ENCODE measurements at places on chromosomes 11 and 22.

DNA sequence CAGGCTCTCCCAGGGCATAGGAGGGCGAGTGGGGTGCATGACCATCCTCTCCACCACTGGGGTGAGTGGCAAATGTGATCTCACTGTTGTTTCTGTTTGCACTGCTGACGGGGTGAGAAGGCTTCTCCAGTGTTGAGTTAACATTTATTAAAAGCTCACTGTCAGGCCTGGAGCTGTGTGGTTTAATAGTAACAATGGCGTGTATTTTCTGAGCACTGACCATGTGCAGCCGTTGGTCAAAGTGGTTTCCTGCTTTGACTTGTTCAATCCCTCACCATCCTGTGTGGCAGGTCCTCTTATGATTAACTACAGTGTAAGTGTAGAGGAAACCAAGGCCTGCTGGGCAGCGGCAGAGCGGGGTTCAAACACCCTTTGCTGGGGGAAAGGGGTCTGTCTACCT, 4.4 kb downstream of the A4GALT start:
- DNase-seq = no peak

DNA sequence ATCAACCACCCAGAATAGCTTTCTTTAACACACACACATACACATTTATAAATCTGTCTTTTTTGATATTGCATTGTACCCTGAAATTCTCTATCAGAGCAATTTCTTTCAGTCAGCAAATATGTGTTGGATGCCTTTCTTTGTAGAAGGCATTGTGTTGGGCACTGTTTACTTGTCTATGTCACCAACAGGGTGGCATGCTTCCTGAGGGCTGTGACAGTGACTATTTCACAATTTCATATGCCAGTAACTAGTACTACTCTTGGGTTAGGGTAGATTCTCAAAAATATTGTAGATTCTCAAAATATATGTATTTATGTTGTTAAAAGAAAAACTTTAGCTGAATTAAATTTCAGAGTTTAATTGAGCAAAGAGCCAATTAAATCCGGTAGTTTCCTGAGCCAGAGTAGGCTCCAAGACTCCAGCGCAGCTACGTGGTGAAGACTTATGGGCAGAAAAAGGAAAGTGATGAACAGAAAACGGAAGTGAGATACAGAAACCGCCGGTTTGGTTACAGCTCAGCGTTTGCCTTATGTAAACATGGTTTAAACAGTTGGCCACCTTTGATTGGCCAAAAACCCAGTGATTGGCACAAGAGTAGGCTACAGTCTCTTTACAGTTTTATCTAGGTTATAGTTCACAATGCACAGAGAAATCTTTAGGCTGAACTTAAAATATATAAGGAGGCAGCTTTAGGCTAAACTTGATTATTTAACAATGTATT, 723.3 kb downstream of the NTM start:
- DNase-seq = no peak

GRCh38 chr11:106770489-106771085, 247.7 kb downstream of the GUCY1A2 start:
- DNase-seq = no peak

DNA sequence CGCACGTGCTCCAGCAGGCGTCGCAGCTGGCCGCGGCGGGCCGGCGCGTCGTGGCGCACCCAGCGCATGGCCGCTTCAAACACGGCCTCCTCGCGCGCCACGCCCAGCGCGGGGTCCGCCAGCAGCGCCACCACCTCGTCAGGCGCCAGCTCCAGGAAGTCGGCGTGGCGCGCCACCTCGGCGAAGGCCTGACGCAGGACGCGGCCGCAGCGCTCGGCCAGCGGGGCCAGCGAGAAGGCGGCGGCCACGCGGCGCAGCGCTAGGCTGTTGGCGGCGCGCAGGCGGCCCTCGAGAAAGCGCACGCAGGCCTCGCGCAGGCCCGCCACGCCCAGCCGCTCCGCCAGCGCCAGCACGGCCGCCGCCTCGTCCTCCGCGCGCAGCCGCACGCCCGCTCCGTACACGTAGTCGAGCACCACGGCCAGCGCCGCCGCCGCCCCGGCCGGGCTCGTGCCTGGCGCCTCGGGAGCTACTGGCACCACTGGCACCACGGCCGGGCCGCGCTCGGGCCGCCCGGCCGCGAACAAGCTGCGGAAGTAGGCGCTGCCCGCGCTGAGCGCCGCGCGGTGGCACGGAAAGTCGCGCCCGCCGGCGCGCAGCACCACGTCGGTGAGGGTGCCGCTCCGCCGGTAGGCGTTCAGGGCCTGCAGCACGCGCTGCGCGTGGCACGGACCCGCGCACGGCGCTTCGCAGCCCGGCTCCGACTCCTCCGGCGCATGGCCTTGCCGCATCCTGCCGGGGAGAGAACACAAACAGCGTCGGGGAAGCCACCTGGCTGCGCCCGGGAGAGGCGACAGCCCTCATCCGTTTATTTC, 2.9 kb downstream of the KLHL35 start:
- DNase-seq = no peak

DNA sequence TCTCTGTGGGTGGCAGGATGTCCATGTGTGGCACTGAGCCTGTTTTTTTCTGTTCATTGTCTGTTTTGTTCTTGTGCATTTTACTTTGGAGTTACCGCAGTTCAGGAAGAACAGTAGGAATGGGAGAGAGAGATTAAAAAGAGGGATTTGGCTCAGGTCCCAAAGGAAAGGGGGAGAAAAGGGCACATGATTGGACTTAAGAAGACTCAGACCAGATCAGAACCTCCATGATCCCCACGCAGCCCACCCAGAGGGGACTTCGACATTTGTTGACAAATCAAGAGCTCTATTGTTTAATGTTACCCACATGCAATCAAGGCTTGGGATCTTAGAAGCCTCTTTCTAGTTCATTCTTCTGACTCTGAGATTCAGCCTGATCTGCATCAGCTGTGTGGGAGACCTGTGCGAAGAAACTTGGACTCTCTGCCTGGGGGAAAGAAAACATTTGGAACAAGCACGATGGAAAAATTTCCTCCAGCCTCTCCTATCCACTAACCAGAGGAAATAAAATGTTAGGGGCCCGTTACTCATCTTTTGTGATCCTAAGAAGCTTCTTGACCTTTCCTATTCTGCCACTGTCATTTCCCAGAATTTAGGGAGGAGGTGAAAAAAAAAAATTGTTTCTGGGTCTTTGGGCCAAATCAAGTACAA, 119.2 kb downstream of the SPON1 start:
- no peak for DNase-seq
